Foreskin keratinocyte (primary cell): ENCODE measurements at places on chromosomes 4 and X.

DNA sequence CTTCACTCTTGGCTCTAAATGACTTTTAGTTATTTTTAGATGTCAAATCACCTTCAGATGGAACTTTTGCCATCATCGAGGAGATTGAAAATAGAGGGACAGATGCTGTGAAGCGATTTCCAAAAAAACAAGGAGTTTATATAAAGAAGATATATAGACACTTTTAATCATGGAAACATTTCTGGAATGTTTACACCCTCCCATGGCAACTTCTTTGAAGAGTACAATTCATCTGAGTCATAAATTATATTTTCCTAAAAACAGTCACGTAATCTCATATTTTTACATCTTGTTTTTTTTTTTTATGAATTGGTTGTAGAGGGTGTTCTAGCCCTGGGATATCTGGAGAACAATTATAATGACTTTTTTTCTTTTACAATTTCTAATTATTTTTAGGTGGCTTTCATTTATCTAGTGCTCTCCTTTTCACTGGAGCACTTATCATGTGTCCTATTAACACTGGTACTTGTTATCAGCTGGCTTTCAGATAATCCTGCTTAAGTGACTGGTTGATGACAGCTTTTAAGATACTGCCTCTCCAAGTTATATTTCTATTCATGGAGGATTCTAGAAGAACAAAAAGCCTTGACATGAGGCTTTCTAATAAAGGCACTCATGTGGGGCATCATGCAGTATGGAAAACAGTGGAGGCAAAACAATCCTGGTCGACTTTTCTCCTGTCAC is 24.9 kb downstream of the PCDH7 start:
- DNase-seq, result peak; percentile 47

DNA sequence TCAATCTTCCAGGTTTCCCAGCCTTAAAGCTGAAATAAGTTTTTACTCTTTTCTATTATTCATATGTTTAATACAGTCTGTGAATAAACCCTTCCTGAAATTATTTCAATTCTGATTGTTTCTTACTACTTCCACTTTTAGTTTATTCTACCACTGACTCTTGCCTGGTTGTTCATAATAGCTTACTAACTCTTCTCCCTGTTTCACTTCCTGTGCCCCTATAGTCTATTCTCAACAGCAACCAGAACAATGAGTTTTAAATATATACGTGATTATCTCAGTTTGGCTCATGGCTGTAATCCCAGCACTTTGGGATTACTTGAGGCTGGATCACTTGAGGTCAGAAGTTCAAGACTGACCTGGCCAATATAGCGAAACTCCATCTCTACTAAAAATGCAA is 408.0 kb upstream of the SPOCK3 start:
- no peak for DNase-seq

DNA sequence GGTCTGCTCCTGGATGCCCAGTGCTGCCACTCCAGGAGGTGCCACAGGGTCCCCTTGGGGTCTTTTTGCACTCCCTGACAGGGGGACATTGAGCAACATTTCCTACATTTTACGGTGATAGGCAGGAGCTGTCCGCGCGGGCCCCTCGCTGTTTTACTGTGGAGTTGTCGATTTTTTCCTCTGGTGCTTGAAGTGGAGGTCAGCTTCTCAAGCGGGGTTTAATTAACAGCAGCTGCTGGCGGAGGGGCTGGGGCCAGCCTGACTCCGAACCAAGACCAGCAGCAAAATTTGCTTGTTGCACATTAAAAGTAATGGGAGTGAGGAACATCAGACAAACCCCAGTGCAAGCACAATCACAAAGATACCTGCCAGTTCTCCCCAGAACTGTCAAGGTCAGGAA is 13.2 kb upstream of the SH3TC1 start:
- no peak for DNase-seq

GRCh38 chr4:117588771-117589170 is 445.5 kb upstream of the NDST3 start:
- no peak for DNase-seq

GRCh38 chr4:16196482-16197393 is 29.5 kb downstream of the TAPT1 start:
- peak; percentile 69 for DNase-seq

DNA sequence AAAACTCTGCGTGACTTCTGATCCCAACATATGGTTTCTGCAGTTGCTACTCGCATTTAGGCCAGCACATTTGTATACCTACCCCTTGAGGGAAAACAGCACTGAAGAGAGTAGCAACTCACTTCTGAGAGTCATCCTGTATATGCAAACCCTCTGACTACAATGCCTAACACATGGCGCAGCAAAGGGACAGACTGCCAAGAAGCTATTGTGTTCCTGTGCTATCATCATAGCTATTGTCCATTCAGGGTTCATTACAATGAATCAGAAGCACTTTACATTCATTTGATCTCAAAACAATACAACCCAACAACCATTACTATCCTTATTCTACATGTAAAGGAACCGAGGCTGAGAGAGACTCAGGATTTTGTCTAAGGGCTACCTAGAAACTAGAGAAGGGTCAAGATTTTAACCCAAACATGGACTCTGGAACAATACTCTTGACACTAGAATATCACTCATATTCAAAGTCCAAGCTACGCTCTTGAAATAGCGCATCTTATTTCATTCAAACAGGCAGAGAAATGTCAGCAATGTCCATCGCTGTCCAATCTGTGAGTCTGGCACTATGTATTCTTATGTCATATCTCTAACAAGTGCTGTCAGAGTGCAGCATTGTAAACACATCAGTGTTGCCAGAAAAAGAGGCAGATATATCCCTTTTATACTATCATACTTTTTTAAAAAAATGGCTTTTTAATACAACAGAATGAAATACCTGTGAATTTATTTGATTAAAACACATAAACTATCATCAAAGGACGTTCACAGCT is 173.6 kb downstream of the CORIN start:
- no peak for DNase-seq

GRCh38 chr4:16687845-16688244 is 210.6 kb downstream of the LDB2 start:
- peak; percentile 52 for DNase-seq

GRCh38 chrX:13764765-13765164 is 30.2 kb downstream of the OFD1 start:
- DNase-seq, result no peak

DNA sequence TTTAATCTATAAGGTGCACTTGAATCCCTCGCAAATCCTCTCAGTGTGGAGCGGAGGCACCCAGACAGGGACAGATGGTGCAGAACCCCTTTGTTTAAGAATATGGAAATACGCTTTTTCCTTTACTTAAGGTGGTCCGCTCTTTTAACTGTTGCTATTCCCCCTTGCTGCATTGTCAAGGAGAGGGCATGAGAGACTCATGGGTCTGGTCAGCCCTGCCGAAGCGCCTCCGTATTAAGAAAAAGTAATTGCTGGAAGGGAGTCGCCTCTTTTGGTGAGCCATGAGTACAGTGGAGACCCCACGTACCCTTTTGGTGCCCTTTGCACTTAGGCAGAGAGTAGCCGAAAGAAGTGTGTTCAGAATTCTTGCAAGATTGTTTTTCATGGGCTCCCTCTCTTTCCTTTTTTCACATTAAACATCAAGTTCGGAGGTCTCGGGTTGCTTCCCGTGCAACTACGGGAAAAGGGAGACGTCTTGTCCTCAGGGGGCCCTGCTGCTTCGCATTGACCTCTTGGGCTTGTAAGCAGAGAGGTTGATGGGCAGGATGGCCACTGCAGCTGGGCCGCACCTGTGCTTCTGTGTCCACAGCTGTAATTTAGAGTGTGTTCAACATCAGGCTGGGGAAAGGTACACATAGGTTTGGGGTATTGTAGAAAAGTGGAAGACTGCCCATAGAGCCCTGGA is 109.6 kb downstream of the SPRY1 start:
- no peak for DNase-seq

GRCh38 chrX:20530406-20530921 is 263.8 kb upstream of the RPS6KA3 start:
- no peak for DNase-seq

DNA sequence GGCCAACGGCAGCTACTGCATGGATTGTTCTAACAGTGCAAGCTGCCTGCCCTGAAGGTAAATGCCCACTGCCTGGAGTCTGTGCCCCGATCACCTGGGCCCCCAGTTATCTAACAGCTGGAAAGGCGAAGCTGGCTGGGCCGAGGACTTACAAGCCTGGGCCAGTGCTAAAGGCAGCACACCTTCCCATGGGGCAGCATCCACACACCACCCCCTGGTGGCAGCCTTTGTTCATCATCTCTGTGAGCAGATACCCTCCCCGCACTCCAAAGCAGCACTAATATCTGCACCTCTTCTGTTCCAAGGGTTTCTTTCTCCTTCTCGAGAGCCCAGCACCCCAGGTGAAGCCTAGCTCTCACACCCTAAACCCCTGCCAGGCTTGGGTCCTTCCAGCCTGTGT is 7.6 kb downstream of the SLC2A9 start:
- no peak for DNase-seq

GRCh38 chrX:141278306-141278705 is 36.0 kb upstream of the SPANXC start:
- DNase-seq, result peak; percentile 0

GRCh38 chr4:145583191-145584055 is 35.8 kb upstream of the MMAA start:
- no peak for DNase-seq

DNA sequence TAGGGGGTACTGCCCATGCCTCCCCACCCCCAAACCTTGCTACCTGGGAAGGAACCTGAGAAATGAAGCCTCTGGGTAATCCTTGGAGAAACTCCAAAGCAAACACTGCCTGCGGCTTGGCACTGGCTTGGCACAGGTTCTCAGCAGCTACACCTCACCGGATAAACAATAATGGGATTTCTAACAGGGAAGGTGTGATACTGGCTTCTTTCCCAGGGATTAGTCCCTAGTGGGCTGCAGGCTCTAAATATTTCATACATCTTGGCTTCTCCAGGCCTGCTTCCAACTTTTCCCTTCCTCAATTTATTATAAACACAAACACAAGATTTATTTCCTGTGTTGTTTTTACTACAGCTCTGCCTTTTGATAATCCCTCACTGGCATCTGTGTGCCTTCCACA is 12.5 kb downstream of the SEC24D start:
- DNase-seq, result peak; percentile 17

- peak; percentile 73 for DNase-seq
Observed at GRCh38 chrX:123830309-123830708, 29.5 kb upstream of the XIAP start.

DNA sequence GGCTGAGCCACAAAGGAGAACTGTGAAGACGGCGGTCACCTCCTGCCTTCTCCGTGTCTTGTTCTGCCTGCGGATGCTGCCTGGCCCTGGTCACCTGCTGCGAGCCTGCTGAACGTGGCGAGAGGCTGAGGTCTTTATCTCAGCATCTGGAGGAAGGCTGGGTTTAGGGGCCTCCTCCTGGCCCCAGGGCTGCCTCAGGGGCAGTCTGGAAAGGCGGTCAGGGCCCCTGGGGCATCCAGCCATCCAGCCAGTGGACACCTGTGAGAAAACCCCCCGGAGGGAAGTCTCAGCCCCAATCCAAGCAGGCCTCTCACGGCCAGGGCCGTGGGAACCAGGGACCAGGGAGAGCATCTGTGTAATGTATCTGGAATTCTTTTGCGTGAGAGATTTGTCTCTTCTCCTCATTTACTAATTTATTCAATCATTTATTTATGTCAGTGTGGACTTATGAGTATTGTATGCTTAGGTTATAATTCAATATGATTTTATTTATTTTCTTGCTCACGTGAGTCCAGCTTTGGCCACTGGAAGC is 11.3 kb downstream of the PDE6B start:
- no peak for DNase-seq

DNA sequence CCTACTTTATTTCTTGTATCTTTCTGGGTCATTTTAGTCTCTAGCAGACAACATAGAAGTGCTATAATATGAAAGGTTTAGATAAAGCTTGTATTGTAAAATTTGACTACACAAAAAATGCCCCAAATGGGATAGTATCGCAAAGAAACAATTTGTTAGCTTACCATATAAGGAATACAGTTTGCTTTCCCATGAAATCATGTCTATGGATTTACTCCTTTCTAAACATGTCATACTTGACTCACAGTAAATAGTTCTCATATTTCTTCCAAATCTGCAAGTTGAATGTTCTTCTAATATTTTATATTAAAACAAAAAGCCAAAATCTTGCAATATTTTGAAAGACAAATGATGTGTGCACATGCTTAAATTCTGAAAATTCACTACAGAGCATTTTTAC is 103.9 kb downstream of the PPA2 start:
- no peak for DNase-seq

GRCh38 chrX:39903937-39904336 is 193.8 kb downstream of the BCOR start:
- DNase-seq, result peak; percentile 40

DNA sequence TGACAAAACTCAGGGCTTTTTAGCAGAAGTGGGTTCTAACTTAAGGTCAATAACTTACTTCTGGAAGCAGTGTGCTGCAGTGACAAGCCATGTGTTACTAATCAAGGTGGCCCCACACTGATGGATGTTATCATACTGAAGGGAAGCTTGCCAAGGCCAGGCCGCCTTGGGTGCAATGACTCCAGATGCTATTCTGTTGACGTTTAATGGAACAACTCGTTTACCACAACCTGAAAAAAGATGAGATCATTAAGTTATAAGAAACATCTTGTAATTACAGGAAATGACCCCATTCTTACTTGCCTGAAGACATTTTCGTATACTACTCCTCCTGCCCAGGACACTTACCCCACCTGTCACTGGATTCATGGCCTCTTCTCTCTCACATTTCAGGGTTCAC is 38.9 kb upstream of the TMPRSS11D start:
- no peak for DNase-seq

DNA sequence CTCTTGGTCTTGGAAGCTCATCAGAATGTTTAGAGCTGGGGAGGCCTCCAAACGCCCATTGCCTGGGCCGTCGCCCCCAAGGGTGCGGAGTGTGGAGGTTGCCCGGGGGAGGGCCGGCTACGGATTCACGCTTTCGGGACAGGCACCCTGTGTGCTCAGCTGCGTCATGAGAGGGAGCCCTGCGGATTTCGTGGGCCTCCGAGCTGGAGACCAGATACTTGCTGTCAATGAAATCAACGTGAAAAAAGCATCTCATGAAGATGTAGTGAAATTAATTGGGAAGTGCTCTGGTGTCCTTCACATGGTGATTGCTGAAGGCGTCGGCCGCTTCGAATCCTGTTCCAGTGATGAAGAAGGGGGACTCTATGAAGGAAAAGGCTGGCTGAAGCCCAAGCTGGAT is 23.3 kb downstream of the RGS12 start:
- no peak for DNase-seq

DNA sequence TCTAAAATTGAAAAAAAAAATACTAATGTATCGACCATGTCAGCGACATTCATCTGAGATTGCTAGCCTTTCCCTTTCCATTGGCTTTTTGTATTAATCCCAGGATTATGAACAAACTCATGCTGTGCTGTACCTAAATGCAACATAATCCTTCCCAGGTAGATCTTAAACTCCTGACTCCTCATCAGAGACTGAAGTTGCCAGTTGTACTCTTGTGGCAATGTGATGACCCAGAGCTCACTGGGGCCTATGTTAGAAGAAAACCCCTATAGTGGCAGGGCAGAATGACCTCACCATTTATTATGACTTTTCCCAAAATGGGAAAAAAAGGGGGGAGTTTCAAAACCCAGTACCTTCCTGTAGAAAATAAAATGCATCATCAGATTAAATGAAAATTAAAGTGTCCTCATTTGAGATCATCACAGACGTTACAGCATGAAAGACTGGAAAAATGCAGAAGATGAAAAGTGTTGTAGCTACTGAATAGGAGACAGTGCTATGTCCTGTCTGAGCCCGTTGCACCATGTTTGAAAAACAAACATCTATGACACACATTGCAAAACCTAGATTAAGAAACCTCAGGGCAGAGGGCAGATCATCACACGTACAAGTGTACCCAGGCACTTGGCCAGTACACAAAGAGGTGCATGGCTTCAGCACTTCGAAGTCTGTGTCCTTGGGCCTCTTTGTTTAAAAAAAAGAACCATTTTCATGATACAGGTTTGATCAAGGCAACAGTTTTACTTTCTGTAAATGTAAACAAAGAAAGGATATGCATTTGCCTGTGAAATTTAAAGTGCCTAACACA is 6.8 kb upstream of the ACSL4 start:
- peak; percentile 40 for DNase-seq
